Aorta (tissue), 5 donors: ENCODE measurements at places on chromosomes 16 and 17. TPM values are rescaled to one million over a fixed set of nuclear protein-coding genes. Genes with fewer than 3 reads are reported as not detected.

DNA sequence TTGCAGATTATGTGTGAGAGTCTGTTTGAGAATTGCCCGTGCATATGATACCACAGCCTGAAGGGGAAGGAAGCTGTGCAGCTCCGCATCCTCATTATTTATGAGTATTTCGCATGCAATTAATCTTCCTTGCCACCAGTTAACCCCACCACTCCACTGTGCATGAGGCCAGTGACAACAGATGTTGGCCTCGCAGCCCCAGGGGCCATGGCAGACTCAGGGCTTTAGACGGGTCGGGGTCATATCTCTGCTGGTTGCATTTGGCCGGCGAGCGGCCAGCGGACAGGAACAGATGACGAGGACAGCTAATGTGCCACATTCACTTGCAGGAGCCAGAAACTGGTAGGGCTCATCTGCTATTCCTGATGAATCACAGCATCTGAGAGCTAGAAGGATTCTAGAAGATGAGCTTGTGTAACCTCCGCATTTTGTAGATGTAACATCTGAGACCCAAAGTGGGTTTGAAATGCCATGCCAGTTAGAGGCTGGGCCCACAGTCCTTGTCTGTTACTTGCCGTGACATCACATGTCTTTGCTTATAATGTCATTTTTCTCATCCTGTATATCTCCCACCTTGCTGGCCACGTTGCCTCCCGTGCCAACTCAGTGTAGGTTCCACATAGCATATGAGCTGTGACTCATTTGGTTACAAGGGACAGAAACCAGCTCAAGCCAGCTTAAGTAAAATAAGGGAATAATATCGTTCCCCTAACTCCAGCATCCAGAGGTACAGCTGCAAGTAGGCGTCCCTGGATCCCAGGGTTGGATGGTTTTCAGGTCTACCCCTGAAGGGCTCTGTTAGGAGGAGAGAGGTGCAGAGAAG lies 137.2 kb downstream of the SNX29 start:
- DNase-seq, result peak; percentile 59

GRCh38 chr17:75979705-75980187 lies 706 bp downstream of the TEN1 start:
- no peak for DNase-seq

The CES5A gene
- total RNA-seq, result not detected

GRCh38 chr17:35046740-35047283 lies 16.7 kb downstream of the RFFL start:
- no peak for DNase-seq

GRCh38 chr16:53597776-53598175 lies 94.8 kb upstream of the AKTIP start:
- DNase-seq, result no peak

DNA sequence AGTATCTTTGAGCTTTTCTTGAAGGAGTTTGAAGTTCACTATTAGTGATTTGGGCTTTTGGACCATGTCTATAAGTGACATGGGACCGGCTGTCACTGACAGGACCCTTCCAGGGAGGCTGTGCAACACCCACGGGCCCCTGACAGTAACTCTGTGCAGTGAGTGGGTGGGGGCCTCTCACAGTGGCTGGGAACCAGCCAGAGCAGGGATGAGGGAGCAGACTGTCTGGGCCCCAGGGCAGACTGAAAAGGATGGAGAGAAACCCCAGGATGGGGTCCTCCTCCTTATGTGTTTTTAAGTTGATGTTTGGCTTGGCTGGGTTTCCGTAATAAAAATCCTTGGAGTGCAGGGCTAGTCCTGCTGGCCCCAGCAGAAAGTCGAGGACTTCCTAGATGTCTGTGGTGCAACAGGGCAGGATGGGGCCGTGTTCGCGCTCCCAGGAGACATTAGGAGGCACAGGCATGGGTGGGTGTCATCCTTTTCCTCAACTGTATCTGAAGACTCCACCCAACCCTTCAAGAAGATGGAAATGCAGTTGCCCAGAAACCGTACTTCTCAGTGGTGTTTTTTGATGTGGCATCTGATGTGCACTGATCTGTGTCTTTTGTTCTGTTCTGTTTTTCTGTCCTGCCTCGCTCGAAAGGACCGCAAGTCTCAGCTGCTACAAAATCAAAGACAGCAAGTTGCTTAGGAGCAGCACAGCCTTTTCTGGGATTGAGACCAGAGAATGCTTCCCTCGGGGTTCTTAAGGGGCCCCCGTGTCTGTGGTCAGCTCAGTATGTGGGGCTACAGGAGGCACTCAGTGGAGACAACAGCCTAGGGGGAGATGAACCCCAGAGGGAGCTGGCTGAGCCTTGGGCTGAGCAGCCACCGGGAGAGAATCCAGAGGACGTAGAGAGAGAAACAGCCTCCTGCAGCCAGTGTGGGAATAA lies 24.2 kb downstream of the PLD6 start:
- DNase-seq, result no peak

DNA sequence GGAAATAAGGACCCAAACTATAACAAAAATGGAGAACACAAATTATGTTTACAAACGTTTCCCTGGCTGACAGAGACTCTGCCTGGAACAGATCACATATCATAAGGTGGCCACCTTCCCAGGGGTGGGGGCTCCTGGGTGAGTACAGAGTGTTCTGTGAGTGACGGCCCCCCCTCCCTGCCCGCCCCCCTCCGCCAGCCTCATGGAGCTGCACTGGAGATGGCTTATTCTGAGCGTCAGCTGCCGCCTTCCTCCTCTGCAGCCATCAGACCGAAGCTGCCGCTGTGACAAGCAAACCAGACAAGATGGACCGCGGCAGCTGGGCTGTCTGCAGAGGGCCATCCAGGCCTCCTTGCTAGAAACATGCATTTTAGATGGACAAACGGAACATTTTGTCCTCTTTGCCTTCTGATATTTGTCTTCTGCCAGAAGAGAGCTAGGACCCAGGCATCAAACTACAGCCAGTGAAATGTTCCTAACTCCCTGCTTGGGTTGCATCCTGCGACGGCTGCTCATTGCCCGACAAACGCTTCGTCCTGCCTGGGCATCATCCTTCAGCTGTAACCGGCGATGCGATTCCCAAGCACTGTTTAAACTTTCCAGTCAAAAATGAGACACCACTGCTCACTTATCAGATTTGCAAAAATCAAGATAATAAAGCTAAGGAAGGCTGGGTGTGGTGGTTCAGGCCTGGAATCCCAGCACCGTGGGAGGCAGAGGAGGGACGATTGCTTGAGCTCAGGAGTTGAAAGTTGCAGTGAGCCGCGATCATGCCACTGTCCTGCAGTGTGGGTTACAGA lies 15.3 kb upstream of the RPTOR start:
- no peak for DNase-seq

The RCVRN gene
- 0.23 TPM for total RNA-seq

The ST6GALNAC2 gene
- total RNA-seq, result 7.6 TPM

- no peak for DNase-seq
Observed at GRCh38 chr16:47571049-47571448, 109.9 kb downstream of the PHKB start.

- no peak for DNase-seq
Observed at GRCh38 chr17:61656721-61657217, 65.8 kb upstream of the NACA2 start.

The SRCIN1 gene
- 0.99 TPM for total RNA-seq

The BCL6B gene
- 31.4 TPM for total RNA-seq

- no peak for DNase-seq
Observed at GRCh38 chr16:27048316-27048715, 18.4 kb upstream of the C16orf82 start.

DNA sequence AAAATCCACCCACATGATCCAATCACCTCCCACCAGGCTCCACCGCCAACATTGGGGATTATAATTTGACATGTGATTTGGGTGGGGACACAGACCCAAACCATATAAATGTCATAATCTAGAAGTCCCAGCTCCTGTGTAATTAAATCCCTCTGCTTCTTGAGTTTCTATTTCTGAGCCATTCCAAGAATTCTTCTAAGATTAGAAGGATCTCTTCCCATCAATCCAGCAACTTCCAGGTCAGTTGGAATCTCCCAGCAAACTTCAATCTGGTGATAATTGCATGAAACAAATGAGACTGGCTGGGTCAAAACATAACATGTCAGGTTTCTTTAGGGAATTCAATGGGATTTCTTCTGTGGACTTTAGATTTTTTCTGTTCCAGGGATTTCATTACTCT lies 127.8 kb upstream of the CDH5 start:
- DNase-seq, result no peak

- DNase-seq, result no peak
Observed at GRCh38 chr17:70288540-70289290, 119.4 kb downstream of the KCNJ2 start.

- no peak for DNase-seq
Observed at GRCh38 chr17:63653050-63653449, 30.8 kb downstream of the MAP3K3 start.

DNA sequence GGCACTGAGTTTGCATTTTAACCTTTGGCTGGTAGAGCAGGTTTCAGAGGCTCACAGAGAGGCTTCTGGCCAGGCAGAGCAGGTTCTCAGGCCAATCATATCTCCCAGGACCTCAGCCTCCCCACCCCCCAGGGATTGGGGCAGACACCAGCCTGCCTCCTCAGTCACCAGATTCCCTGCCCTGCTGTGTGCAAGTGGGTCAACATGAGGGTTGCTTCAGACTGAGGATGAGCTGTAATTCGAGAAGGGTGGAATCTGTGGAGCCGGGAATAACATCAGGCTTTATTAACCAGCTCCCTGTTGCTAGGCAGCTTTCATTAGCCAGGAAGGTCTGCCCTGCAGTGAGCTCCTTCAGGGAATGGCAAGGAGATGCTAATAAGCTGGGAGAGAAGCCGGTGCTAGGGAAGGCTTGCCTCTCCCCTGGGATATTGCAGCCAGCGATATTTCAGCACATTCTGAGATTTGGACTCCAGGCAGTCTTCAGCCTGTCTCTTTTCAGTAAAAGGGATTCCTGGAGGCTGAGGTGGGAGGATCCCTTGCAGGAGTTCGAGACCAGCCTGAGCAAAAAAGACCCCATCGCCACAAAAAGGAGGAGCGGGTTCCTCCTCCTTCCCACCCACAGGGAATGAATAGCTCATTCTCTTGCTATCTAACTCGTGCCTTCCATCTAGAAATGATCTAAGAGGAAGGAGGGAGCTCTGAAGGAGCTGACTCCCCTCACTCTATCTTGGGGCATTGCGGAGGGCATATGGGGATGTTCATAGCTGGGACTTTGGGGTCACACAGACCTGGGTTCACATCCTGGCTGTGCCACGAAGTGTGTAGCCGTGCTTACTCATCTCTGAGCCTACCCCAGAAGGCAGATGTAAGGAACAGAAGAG lies 10.7 kb downstream of the SGSM2 start:
- DNase-seq, result no peak

DNA sequence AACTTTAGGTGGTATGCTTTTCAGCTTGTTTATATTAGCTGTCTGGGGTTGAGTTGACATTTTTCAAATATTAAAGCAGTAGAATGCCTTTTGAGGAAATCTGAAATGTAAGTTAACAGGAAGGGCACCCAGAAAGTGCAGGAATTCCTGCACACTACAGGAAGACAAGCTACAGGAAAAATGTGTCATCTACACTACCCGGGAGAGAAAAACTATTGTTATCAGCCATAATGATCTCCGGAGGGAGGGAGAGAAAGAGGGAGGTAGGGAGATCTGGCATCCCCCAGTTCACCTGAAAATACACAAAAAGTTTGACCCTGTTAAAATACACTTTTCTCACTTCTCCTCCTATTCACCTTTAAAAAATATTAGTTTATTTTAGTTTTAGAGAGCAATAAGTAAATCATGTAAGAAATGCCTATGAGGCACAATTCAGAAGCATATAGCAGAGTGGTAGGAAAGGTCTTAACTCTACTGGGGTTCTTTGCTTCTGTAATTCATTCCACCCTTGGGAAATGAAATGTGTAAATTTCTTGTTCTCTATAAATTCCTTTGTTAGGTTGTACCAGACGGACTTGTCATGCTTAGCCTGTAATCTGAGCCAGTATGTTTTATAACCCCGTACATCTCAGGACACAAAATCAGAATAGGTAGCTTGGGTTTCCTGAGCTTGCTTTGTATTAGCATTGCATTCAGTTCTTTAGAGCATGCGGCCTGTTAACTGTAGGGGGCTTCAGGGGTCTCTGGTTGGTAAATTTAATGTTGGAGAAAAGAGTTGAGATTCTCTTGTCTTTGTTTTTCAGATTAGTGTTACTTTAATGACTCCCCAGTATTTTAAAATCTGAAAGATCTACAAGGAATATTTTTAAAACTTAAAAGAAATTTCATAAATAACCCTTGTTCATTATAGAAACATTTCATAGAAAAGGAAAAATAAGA lies 3.3 kb downstream of the MAP2K6 start:
- DNase-seq, result no peak

The ZNF598 gene
- total RNA-seq, result 34.4 TPM

The FOXN1 gene
- total RNA-seq, result not detected

DNA sequence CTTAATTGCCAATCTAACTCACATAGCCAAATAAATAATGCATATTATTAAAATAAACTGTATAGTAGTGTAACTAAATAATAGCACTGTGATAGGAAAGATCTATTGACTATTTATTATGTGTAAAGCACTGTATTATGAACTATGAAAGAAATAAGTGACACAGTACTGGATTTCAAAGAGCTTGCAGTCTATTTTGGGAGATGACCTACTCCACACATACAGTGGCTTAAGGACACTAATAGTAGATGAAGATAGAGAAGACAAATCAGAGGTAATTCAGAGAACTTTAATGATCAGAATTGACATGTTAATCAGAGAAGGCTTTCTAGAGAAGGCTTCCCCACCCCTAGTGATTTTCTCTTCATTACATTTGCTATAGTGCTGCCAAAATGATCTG lies 14.6 kb downstream of the LASP1NB start:
- no peak for DNase-seq

GRCh38 chr16:58154345-58154744 lies 25.2 kb upstream of the CFAP20 start:
- DNase-seq, result no peak

The CTRB1 gene
- 6.8 TPM for total RNA-seq

The ZCCHC14 gene
- 42.5 TPM for total RNA-seq

DNA sequence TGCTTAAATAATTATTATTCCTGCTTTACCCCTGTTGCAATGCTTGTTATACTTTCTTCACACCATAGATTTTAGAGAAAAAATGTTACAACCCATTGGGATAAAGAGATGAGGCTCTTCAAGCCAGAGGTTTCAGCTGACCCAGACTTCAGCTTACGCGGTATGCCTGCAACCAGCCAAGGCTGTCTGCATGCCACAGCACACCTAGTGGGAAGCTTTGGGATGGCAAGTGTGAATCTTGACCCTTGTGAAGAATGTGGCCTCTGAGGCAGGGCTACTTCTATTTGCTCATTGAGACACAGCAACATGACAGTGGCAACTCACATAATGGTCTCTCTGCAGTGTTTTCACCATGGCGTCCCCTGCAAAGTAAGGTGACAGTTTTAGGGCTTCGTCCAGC lies 193.9 kb upstream of the PIRT start:
- DNase-seq, result no peak

GRCh38 chr17:14011740-14012405 lies 57.4 kb upstream of the COX10 start:
- DNase-seq, result no peak

The IGFBP4 gene
- total RNA-seq, result 799 TPM

GRCh38 chr17:81258292-81258691 lies 19.2 kb downstream of the NDUFAF8 start:
- no peak for DNase-seq

DNA sequence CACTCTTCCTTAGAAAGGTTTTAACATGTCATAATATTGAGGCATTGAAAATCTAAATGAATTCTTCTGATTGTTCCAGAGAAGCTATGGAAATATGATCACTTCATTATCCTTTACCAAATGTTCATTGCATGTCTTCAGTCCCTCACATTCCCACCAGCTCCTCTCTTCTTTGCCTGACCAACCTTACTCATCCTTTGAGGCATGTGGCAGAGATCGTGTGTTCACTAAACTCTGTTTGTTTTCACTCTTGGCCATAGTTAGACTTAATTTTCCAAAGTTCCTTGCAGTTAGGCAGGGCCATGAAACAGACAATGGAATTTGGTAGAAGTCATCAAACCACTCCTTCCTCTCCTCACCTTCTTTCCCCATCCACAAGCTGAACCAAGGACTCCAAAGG lies 266.5 kb upstream of the HSBP1 start:
- DNase-seq, result no peak

The CIBAR2 gene
- 0.57 TPM for total RNA-seq
